Cardiac fibroblast (primary cell): ENCODE measurements at places on chromosomes 4 and X.

- peak; percentile 68 for DNase-seq
Measured at GRCh38 chrX:24396236-24396930, 35.9 kb downstream of the SUPT20HL1 start.

DNA sequence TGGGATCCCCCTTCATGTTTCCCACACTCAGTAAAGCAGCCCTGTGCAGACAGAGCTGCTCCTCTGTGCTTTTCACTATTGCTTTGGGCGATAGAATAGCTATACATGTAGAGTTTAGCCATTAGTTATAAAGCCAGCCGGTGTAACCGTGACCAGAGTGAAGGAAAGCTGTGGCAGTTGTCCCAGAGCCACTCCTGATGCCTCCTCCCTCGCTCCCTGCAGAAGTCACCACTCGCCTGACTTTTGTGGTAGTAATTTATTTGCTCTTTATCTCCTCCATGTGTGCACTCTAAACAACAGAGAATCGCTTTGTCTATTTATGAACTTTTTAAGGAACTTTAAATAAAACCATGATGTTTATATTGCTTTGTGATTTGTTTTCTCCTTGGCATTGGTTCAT lies 41.8 kb upstream of the WWC2 start:
- no peak for DNase-seq

DNA sequence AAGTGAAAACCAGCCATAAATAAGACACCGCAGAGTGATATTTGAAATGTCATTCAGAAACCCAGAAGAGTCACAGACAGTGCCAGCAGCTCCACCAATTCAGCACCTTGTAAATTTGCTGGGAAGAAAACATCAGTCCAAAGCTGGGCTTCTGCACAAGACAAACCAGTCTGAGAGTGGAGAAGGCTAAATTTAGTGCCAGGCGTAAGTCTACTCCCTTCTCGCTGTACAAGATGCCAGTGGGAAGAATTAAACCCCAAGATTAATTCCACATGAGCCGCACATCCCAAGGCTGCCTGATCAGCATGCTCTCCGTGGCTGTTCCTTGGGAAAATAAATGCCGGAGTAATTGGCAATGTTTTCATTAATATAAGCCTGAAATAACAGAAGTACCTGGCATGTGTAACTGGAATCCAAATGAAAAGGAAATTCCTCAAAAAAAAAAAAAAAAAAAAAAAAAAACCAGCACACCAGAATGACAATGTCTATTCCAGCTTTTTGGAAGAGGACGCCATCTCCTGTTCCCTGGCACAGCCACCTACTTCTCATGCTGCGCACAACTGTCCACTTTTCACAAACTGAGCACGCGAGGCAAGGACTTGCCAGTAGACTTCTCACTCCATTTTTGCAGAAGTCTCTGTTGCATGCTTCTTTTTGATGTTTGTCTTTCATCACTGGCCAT lies 95.5 kb downstream of the NSUN7 start:
- no peak for DNase-seq

DNA sequence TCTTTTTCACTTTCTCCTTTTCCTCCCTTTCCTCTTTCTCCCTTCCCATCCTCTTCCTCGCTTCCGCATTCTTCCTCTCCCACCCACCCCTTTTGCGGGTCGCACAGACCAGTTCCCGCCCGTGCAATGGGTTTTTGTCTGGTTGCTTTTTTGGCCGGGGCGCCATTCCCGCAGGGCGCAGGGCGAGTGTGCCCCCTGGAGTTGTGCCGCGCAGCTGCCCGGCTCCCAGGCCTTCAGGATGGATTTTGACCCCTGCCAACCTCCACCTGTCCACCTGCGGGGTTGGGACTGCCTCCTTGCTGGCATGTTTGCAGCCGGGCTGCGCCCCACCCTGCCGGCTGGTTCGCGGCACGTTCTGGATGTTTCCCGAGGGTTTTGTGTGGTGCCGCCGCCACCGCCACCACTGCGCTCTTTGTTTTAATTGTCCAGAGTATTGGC lies 578 bp upstream of the SEL1L3 start:
- DNase-seq, result no peak

DNA sequence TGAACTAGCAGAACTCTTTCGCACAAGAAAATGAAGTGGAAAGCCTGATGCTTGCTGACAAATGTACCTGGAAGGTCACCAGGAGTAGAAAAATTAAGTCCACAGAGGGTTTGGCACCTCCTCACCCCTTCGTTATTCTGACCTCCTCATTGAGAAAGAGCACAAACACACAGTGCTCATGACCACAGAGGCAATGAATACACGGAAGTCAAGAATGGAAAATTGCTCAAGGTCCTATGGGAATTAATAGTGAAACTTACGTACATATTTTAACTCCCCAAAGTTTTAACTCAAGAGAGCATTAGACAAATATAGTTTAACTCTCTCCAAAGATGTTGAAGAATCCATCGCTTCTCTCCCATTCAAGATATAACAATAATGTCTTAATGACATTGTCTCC lies 83.6 kb upstream of the CAMK2D start:
- DNase-seq, result peak; percentile 84

- no peak for DNase-seq
Measured at GRCh38 chr4:14769993-14770392, 232.3 kb upstream of the CPEB2 start.

DNA sequence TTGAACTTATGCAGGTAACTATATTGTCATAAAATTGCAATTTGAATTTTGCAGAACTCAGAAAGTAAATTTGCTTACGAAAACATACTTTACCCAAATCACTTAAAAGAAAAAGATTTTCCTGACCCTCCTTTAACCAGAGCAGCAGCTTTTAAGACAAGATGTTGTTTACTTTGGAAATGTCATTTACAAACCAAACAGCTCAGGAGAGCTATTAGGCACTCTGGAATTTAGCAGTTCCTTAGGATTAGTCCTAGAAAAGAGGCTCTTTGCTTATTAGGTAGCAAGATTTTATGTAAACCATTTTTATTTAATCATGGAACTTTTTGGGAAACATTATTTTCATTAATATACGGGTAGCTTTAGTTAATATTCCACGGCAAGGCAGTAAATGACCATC lies 765.7 kb upstream of the POU3F4 start:
- no peak for DNase-seq

- no peak for DNase-seq
Measured at GRCh38 chr4:5211282-5211839, 160.1 kb downstream of the STK32B start.

DNA sequence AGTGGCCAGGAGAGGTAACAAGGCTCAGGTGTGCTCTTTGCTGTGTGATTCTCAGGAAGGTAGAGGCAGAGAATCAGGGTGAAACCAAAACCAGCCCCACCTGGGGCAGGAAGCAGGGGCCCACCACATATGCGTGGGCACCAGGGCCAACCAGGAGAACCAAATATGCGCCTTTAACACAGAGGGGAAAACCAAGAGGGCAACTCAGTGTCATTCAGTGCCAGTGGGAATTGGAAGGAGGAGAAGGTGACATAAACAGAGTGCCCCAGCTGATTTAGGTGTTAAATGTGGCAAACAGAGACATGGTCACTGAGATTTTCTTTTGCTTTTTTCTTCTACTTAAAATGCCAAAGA lies 106.8 kb upstream of the MAMLD1 start:
- no peak for DNase-seq

DNA sequence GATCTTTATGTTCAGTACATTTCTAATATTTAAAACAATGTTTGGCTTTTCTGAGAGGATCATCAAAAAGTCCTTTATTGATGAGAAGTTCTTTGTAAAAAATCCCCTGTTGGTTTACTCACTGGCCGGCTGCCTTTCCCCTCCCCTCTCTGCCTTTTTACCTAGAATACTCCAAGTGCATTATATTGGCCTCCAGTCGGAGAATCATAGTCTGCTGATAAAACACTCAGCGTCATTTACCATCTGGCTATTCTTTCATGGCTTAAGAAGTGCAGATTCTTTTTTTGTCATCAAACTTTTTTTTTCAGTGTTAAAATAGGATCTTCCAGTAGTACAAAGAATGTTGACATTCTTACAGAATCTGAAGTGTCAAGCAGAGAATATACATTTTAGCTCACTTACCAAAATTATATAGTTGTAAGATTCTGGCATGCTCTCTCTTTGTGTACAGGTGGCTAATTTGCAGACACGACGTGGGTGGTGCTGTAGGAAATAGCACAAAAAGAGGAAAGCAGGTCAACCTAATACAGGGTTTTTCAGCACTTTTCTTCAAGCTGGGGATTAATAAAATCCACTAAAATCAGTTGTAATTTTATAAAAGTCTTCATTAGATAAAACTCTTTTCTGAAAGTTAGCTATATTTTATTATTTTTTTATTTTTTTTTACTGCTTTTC lies 731.8 kb downstream of the KCTD8 start:
- DNase-seq, result no peak
